AG04449 (cell line): ENCODE measurements at places on chromosomes 3 and 15.

- no peak for DNase-seq
These were observed 1.4 kb downstream of the IGF1R start for GRCh38 chr15:98649472-98650416.

- DNase-seq: no peak
These were observed 357.8 kb upstream of the TBL1XR1 start for GRCh38 chr3:177554895-177555759.

GRCh38 chr3:11643201-11643603 lies 513 bp downstream of the VGLL4 start:
- DNase-seq: no peak

GRCh38 chr3:17823036-17823435 lies 80.6 kb upstream of the TBC1D5 start:
- no peak for DNase-seq

DNA sequence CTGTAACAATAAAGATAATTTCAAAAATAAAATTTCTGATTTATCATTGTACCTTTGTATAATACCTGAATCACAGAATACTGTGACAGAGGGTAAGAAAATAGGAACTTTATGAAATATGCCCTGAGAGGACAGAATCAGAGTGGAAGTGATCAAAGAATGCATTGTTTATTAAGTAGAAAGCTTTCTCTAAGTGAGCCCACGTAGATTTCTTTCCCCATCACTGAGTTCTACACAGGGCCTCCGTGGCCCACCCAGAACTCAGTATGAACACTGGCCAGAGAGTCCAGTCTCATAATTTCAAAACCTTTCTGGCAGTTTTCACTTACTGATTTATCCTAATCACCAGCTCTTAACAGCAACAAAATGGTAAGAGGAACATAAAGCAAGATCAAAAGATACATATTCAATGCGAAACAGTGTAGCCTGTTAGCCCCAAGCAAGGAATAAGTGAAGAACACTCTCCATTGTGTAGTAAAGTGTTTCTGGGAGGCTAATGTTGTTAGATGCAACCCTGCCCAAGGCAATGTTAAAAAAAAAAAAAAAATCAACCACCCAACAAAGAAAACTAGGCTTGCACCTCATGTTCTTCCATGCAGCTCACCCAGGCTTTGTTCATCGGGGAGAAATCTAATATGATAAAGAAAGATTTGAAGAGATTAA lies 341.3 kb downstream of the LSAMP start:
- no peak for DNase-seq

DNA sequence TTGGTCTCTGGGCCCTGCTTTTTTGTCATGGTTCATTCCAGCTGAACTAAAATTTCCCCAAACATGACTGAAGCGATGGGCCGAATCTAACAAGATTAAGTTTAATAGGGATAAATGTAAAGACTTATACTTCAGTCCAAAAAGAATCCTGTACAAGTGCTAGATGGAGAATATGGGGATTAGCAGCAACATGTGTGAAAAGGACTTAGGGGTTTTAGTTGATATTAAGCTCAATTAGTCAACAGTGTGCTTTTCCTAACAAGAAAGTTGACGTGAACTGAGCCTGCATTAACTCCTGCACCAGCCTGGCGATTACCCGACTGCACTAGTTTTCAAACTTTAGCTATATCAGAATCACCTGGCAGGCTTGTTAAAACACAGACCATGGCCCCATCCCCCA lies 61.0 kb upstream of the BBX start:
- DNase-seq: no peak
